ENCODE measurements at places on chromosomes 16 and 17. TPM values are rescaled to one million over a fixed set of nuclear protein-coding genes. Genes with fewer than 3 reads are reported as not detected.

CNGB1 gene
- not detected for total RNA-seq

SNAI3 gene
- 0.22 TPM for total RNA-seq

SLC12A3 gene
- not detected for total RNA-seq

MYOCD gene
- total RNA-seq = 4.7 TPM

RAB11FIP3 gene
- 27.8 TPM for total RNA-seq

GINS2 gene
- 0.66 TPM for total RNA-seq

DPEP3 gene
- total RNA-seq = not detected

ZDHHC1 gene
- 4.6 TPM for total RNA-seq

C16orf89 gene
- 0.22 TPM for total RNA-seq

CALB2 gene
- 14.4 TPM for total RNA-seq

MMD gene
- total RNA-seq = 32.9 TPM

ADAP2 gene
- total RNA-seq = 3.1 TPM

IL17C gene
- not detected for total RNA-seq

CCR7 gene
- total RNA-seq = not detected

TNFSF13 gene
- 0.72 TPM for total RNA-seq

PIK3R5 gene
- not detected for total RNA-seq

CDH5 gene
- total RNA-seq = not detected

CPHXL2 gene
- total RNA-seq = not detected

PDIA2 gene
- 0.57 TPM for total RNA-seq

SEZ6 gene
- not detected for total RNA-seq

TNFRSF17 gene
- total RNA-seq = not detected
